ENCODE measurements at places on chromosomes 12 and 14.

GRCh38 chr12:100919116-100919515 lies 124.5 kb downstream of the ANO4 start:
- H3K4me3 ChIP-seq, result no peak overlapping the region
- H3K27ac ChIP-seq, result no peak overlapping the region
- no peak for DNase-seq
- H3K4me1 ChIP-seq, result no peaks in the 10 kb centered on the region

- H3K4me3 ChIP-seq, result no peak overlapping the region
- H3K27ac ChIP-seq, result no peak overlapping the region
- no peaks in the 10 kb centered on the region for H3K36me3 ChIP-seq
- DNase-seq, result no peak
- H3K27me3 ChIP-seq, result no peaks in the 10 kb centered on the region
These were observed 83.8 kb upstream of the PIWIL1 start for GRCh38 chr12:130253866-130254265.

DNA sequence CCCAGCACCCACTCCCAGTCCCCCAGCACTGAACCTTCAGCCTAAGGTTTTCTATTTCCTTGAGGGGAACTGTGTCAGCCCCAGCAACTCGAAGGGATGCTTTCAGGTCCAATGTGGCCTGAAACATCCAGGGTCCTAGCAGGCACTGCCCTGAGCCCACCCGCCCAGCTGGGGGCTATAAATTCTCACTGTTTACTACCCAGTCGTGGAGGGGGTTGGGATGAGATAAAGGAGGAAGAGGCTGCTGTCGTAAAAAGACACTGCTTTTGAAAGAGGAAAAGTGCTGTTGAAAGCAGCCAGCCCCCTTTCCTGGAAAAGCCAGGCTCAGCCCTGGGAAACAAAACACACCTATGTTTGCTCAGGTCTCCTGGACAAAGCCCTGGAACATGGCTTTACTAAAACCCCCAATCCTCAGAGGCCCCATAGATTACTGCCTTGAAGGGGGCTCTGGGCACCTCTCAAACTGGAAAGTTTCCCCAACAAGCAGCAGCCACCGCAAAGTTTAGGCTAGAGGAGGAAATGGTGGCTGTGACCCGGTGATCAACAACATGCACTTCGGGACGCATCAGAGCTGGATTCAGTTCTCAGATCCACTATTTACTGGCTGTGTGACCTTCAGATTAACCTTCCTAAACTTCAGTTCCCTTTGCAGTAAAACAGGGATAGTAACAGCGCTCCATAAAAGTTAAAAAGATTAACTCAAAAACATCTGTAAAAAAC lies 51.0 kb downstream of the ACTN1 start:
- peak overlapping the region; percentile 30 for H3K27ac ChIP-seq
- peaks cover 32% of the 10 kb centered on the region for H3K4me1 ChIP-seq
- H3K36me3 ChIP-seq, result peaks cover 40% of the 10 kb centered on the region
- no peak for DNase-seq

DNA sequence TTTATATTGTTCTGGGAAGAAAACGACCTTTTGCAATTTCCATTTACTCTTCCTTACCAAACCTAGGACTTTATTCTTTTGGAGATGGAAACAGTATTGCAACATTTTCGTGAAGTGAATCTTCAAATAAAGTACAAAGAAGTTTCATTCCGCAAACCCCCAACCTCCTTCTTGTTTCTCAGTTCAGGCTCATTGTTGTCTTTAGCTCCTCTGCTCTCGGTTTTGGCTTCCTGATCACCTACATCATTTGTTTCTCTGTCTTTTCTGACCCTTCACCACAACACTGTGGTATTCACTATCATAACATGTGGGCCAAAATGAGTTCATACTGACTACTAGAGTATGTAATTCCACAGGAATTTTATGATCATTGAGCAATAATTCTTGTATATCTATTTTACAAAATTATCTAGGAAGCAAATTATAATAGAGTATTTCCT lies 266.8 kb downstream of the ADAMTS20 start:
- H3K4me1 ChIP-seq, result no peaks in the 10 kb centered on the region
- no peak for DNase-seq

GRCh38 chr14:103890821-103891666 lies 37.2 kb upstream of the TDRD9 start:
- no peaks in the 10 kb centered on the region for H3K4me1 ChIP-seq
- no peak overlapping the region for H3K4me3 ChIP-seq
- no peaks in the 10 kb centered on the region for H3K36me3 ChIP-seq
- no peak for DNase-seq
- no peaks in the 10 kb centered on the region for H3K27me3 ChIP-seq

DNA sequence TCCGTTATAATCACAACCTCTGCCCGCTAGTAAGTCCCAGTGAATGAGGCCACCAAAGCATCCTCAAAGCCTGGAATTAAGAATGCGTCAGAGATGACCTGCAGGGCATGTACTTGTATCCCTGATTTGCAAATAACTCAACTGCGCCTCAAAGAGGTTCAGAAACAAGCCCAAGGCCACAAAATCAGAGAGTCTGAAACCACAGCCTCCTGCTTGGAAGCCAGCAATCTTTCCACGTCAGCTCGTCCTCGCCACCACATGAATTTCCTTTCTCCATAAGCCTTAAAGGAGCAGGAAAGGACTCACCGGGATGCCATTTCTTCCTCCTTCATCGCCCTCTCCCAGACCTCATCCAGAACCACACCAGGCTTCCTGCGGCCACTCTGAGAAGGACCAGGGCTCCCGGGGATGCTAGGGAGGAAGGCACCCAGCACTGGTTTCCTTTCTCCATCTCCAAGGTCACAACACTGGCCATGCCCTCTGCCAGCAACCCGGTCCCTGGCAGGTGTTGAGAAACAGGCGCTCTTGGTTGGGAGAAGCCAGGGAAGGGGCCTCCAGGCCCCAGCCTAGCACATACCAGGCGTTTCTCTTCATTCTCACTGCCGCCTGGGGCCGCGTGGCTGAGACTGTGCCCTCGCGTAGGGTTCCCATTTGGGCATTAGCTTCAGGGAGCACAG lies 191.2 kb upstream of the DIO3 start:
- H3K27ac ChIP-seq, result no peak overlapping the region
- DNase-seq, result no peak
- H3K27me3 ChIP-seq, result no peaks in the 10 kb centered on the region
- no peak overlapping the region for H3K4me3 ChIP-seq

GRCh38 chr14:94385553-94386057 lies 2.8 kb downstream of the SERPINA1 start:
- no peak overlapping the region for H3K4me3 ChIP-seq
- H3K36me3 ChIP-seq, result no peaks in the 10 kb centered on the region
- H3K4me1 ChIP-seq, result peaks cover 7% of the 10 kb centered on the region
- H3K27ac ChIP-seq, result no peak overlapping the region
- DNase-seq, result no peak

- DNase-seq, result no peak
- H3K4me1 ChIP-seq, result no peaks in the 10 kb centered on the region
- no peaks in the 10 kb centered on the region for H3K36me3 ChIP-seq
These were observed 178.8 kb downstream of the STXBP6 start for GRCh38 chr14:24870949-24871701.

GRCh38 chr14:72608391-72609204 lies 285.3 kb downstream of the DPF3 start:
- no peaks in the 10 kb centered on the region for H3K4me1 ChIP-seq
- H3K36me3 ChIP-seq, result no peaks in the 10 kb centered on the region
- peaks cover 59% of the 10 kb centered on the region for H3K27me3 ChIP-seq
- no peak for DNase-seq

DNA sequence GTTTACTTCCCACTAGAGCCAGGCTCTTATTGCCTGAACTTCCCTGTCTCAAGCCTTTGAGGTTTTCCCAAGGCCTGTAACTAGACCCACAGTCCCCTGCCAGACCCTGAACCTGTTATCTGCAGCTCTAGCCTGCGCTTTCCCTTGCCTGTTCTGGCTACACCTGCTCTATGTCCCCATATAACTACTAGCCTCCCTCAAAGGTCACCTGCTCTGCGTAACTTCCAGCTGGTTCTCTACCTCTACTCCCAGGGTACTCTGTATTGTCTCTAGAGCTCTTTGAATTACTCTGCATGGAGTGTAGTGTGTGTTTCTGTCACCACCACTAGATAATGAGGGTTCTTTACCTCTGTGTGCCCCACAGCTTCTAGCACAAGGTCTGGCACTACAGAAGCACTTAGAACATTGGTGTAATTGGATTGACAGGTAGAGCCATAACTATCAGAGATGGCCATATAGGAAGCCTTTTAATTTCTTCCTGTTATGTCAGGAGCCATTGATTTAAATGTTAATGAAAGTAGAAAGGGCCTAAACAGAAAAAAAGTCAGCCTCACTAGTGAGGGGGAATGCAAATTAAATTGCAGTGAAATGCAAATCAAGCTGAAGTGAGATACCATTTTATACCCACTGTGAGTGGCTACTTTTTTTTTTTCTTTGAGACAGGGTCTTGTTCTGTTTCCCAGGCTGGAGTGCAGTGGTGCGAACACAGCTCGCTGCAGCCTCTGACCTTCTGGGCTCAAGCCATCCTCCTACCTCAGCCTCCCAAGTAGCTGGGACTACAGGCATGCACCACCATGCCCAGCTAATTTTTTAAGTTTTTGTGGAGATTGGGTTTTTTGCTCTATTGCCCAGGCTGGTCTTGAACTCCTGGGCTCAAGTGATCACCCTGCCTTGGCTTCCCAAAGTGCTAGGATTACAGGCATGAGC lies 47.8 kb downstream of the EID3 start:
- H3K36me3 ChIP-seq, result peaks cover 34% of the 10 kb centered on the region
- no peak overlapping the region for H3K27ac ChIP-seq
- H3K4me3 ChIP-seq, result no peak overlapping the region
- H3K27me3 ChIP-seq, result no peaks in the 10 kb centered on the region
- peaks cover 6% of the 10 kb centered on the region for H3K4me1 ChIP-seq

Data from activated T-helper 2 cell treated with anti-CD3 and anti-CD28 coated beads, Interferon-gamma antibody, Interleukin-2, Interleukin-4, amounts not matched to agents 10 μg/mL and 5 μg/mL and 100 μg/mL, durations not matched to agents 14 hours and 24 hours and 36 hours (primary cell).